T follicular helper cell (primary cell): ENCODE measurements at places on chromosomes 1 and 21.

- no peak for DNase-seq
Observed at GRCh38 chr1:234924450-234925355, 203.9 kb downstream of the TOMM20 start.

DNA sequence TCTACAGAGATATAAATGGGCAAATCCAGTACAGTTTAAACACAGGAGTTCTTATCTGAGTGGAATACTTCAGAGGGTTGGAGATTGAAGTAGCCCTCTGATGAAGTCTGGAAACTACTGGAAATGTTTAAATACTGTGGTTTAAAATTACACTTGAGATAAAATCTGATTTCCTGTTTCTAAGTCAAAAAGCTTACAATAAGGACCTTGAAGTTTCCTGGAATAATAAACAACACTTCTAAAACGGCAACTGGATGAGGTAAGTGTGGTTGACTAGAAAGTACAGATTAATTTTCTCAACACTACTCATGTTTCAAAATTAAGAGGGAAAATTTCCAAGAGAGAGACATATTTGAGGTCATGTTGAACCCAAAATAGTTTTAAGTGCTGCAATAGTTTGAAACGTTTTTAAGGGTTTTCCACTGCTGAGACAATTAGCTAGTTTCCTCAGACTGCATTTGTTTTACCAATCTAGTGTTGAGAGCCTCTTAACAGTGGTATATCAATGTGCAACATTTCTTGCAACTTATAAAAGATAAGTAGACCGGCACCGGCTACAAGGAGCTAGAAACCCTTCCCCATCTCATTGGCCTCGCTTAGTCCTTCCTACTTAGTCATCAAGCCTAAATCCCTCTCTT is 27.4 kb downstream of the KCNA3 start:
- no peak for DNase-seq

DNA sequence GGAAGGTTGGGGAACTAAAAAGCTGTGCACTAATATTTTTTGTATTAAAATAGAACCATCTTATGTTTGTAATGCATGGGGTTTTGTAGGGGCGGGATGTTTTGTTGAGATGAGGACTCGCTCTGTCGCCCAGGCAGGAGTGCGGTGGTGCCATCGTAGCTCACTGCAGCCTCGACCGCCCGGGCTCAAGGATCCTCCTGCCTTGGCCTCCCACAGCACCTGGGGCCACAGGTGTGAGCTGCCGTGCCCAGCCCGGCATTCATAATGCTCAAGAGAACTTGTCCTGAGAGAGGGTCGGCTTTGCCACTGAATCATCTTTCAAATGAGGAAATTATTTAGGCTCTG is 3.0 kb upstream of the C1orf159 start:
- DNase-seq, result no peak

- DNase-seq, result no peak
Observed at GRCh38 chr1:216599851-216600250, 123.4 kb downstream of the ESRRG start.

GRCh38 chr1:42210421-42211133 is 46.0 kb upstream of the GUCA2A start:
- DNase-seq, result no peak

DNA sequence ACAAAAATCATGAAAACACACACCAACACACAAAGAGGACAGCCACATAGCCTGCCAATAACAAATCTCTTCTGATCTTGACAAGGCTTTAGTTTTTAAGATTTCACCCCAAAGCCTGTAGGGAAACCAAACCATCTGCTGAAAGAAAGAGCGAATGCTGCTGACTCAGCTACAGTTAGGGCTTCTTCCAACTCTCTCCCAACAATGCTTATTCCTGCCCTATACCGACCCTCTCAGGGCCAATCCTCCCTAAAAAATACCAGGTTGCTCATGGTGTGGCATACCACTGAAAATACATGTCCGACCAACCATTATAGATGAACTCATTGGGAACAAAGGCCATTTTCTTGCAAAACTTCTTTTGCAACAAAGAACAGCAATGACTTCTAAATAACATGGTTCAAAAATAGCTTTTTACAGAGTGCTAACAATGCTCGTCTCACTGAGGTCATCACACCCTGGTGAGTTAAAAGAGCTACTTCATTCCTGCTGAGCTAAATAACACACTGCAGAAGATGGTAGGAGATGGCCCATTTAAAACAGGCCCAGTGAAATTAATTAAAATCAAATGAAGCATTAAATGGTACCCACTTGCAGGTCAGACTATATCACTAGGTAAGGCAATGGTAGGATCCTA is 86.1 kb downstream of the KIAA0319L start:
- DNase-seq, result no peak

DNA sequence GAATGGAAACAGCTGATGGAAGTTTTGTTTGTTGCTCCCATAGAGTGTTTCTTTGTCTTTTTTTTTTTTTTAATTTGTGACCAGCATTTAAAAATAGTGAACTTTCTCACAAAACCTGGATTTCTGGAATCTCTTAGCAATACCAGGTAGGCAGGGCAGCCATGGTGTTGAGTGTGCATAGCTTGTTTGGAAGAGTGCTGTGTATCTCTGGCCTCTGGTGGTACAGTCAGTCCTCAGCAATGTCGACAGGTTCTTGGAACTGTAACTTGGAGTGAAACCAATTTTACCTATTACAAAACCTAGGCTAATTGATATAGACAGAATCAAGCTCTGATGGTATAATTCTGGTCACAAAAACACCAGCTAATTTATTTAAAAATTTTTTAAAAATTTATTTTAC is 6.7 kb downstream of the AADACL3 start:
- DNase-seq, result no peak

DNA sequence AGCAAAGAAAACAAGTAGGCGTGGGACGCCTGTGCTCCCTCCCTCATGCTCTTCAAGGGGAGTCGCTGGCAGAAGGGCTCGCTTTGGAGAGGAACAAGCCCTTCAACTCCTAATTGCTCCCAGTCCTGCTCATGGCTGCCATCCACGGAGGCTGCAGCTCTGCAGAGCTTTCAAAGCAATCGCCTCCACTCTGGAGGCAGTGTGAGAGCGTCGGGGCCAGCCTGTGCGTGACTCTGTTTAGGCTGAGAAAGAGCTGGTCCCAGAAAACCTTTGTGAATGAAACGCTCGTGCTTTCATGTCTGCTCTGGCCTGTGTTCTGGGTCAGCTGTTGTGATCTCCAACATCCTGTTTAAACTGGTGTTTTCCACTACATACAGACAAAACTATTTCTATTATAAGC is 23.9 kb upstream of the RUNX1 start:
- no peak for DNase-seq

DNA sequence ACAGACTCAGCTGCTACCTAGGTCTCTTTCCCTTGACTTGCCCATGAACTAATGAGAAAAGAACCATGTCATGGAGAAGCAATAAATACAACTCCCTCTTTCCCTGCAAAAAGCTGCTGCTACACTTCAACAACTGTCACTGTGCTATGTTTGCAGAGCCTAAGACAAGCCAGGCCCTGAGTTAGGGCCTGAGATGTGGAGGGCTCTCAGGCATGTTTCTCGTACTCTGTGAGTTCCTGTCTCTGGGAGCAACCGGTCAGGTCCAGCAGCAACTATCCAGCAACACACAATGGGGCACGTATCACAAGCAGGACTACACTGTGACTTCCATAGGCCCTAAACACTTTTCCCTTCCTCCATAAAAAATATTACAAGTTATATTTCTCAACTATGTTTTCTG is 91.7 kb downstream of the JAK1 start:
- no peak for DNase-seq

DNA sequence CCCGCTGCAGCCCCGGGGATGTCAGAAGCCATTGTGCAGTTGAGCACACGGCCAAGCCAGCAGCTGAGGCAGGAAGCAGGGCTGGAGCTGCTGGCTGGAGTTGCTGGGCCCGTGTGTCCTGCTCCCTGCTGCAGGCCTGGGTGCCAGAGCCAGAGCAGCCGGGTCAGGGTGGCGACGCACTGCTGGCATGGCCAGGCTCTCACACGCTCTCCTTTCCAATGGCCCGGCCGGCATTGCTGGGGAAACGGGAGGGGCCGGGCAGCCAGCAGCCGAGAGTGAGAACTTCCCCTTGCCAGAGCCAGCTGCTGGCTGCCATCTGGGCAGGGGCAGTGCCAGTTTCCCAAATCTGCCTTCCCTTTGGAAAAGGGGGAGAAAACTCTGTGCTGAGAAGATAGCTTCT is 82.4 kb upstream of the PROX1 start:
- no peak for DNase-seq

DNA sequence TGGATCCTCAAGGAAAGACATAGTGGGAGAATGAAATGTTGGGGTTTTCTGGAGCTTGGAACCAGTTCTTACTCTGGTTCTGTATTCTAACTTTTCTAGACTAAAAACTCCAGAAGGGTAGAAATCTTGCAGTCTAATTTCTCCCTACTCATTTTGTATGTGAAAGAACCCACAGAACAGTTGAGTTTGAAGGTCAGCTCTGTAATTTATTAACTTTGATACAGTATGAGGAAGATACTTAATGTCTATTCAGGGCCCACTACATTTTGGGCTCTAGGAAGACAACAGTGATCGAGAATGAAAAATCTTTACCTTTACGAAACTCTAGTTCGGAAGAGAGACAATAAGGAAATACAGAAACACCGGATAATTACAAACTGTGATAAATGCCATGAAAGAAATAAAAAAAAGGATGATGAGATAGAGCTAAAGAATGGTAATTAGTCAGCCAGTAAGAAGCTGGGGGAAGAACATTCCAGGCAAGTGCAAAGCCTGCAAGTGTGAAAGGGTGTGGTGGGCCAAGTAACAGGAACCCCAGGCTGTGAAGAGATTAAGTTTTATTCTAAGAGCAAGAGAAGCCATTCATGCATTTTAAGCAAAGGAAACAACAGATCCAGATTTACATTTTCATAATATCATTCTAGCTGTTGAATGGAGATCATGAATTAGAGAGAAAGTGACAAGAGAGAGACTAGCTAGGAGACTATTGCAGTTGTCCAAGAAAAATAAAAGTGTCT is 159.9 kb upstream of the HMCN1 start:
- no peak for DNase-seq

DNA sequence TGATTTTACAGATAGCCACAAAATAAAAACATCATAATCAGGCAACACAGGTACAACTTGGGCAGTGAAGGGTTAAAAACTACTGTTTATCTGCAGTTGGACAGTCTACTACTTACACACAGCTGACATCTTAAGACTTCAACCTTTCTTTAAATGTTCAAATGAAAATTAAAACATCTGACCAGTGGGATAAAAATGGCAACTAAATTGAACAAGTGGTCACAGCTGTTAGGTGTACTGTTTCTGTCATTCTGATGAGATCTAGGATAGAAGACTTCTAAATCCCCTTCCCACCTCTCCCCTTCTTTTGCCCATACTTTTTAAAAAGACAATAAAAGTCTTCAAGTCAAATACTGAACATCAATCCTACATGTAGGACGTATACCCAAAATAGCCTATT is 56.2 kb downstream of the ENAH start:
- no peak for DNase-seq

DNA sequence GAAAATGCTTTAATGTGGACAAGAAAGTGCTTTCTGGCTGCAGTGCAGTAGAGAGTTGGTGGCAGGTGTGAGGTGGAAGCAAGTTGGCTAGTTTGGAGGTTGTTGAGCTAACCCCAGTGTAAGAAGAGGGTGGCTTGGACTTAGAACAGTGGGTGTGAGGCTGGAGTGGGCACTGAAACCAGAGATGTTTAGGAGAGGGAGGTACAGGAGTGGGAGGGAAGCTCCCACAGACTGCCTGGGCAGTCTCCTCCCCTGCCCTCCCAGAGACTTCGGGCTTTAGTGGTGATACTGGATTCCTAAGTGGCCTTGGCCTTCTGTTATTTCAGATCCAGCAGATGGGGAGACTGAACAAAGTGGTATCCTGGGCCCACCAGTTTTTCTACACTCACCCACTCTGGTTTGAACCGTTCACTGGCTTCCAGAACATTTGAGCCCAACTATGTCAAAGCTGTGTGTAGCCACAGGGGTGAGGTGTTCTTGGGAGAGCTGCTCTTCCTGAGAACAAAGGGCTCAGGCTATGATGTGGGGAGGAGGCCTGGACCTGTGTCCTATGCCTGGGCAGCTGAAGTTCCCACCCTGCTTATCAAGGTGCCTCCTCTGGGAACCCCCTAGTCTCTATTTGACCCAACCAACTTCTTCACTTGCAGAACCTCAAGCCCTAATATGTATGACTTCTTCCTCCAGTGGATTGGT is 19.9 kb upstream of the CYP4A11 start:
- DNase-seq, result no peak

DNA sequence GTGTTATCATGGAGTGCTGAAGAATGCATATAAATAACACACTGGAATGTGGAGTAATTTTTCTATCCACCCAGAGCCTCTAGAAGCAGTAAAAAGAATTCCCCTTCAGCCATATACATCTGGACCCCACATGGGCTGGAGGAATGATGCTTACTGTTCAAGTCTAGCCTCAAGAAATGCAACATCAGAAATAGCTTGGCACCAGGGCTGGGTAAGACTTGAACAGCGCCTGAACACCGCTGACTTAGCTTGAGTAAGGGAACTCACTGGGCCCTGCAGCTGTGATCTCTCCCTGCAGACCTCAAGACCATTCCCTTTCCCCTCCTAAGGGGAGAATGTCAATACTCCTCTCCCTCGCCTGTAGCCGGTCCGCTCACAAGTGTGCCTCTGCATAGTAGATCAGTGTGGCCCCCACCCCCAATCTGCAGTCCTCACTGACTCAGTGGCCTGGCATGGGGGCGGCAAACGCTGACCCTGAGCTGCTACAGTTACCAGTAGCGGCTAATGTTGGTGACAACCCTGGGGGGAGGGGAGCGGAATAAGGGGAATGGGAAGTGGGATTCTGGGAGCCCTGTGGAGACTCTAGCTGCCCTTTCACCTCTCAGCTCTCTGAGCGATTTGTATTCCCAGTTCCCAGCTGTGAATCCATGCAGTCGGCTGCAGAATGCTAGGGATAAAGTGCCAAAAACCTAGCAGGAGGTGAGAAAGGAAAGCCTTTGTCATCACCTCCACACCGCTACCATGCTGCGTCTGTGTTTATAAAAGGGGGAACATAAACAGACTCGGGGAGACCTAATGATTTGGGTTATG is 483.9 kb downstream of the DISC1 start:
- no peak for DNase-seq

DNA sequence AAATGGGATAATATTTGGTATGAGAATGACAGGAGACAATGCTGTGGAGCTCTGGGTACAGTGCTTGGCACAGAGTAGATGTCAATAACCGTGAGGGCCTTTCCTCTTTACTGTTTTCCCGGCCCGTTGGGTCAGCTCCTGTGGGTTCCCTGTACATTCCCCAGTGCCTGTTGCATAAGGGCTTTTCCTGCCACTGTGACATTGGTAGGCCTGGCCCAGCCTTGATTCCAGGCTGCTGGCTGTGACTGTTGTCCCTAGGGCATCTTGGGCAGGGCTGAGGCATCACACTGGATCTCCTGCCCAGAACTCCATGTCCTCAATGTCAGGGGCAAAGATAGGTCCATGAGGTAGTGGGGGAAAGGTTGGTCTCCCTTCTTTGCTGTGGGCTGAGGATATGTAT is 25.8 kb upstream of the MYCL start:
- DNase-seq, result no peak

GRCh38 chr1:170592591-170593111 is 60.7 kb downstream of the GORAB start:
- no peak for DNase-seq
